ENCODE measurements at places on chromosomes 6 and 20. TPM values are rescaled to one million over a fixed set of nuclear protein-coding genes. Genes with fewer than 3 reads are reported as not detected.

The SLA2 gene
- total RNA-seq = 39.4 TPM

The SYNDIG1 gene
- total RNA-seq = not detected

The HLA-DQB2 gene
- total RNA-seq = 5.4 TPM

The PI16 gene
- total RNA-seq = 62.2 TPM

The SIRPB2 gene
- not detected for total RNA-seq

The CST3 gene
- total RNA-seq = 2.5 TPM

The TMC2 gene
- total RNA-seq = not detected

The ATXN1 gene
- total RNA-seq = 191 TPM

The RIPOR3 gene
- total RNA-seq = 0.69 TPM

The PGC gene
- not detected for total RNA-seq

The EPB41L1 gene
- total RNA-seq = 0.54 TPM

The AFG1L gene
- total RNA-seq = 3.6 TPM

The GNL1 gene
- total RNA-seq = 189 TPM

The CDC40 gene
- 34.5 TPM for total RNA-seq

The OR12D3 gene
- not detected for total RNA-seq

The MUC22 gene
- total RNA-seq = not detected

The CNBD2 gene
- total RNA-seq = 24.8 TPM

The VWA7 gene
- 6.8 TPM for total RNA-seq

The BPIFB2 gene
- total RNA-seq = not detected

The PTGIS gene
- total RNA-seq = not detected

The PLAGL1 gene
- total RNA-seq = 2.8 TPM

The GPLD1 gene
- 1.7 TPM for total RNA-seq

The SHLD1 gene
- 10.4 TPM for total RNA-seq

The MOCS1 gene
- total RNA-seq = 0.10 TPM

The CST1 gene
- total RNA-seq = not detected

The TBXT gene
- total RNA-seq = not detected

The ENPP1 gene
- not detected for total RNA-seq

The TRIM31 gene
- total RNA-seq = not detected

The MUCL3 gene
- not detected for total RNA-seq

The SF3B5 gene
- 127 TPM for total RNA-seq

The TSBP1 gene
- total RNA-seq = not detected

The ANGPT4 gene
- not detected for total RNA-seq

The MCM8 gene
- total RNA-seq = 6.4 TPM

The LY86 gene
- not detected for total RNA-seq

The ADGRG6 gene
- 0.74 TPM for total RNA-seq

The BCAS4 gene
- total RNA-seq = 8.0 TPM

The LPIN3 gene
- 0.35 TPM for total RNA-seq

The OR2H1 gene
- total RNA-seq = not detected

The TAB2 gene
- 180 TPM for total RNA-seq

The PRRC2A gene
- total RNA-seq = 214 TPM

Data from CD4-positive, CD25-positive, alpha-beta regulatory T cell (primary cell).